ENCODE measurements at places on chromosomes 2 and 18.

DNA sequence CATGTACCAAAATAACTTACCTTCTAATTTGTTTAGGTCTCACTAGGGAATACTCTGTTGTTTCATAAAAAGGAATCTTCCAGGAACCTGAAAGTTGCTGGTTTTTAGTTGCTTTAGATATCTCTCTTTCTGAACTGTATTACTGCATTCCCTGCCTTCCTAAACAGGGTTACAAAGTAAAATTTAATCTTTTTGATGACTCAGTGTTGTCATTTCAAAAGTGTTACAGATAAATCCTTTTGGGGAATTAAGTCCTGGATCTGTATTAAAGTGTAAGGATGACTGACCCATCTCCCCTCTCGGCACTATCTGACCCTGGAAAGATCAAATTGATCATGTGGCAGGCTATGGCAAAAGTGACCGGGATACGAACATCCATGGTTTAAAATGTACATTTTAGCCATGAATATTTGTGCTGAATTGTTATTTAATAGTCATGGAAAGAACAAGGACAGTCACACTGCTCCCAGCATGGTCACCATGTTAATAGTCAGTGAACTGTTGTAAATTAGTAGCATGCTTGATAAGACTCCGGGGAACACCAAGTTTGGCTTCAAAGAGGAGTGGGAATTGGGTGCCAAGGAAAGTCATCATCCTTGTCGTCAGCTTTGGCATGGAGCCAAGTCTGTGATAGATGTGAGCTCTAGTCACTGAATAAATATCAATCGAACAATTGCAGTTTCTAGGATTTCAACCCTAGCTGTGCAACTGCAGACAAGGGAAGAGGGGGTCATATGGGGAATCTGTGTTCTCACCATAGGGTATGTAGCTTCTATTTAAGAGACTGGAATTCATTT is 4.2 kb downstream of the PLEKHA3 start:
- no peak for DNase-seq

DNA sequence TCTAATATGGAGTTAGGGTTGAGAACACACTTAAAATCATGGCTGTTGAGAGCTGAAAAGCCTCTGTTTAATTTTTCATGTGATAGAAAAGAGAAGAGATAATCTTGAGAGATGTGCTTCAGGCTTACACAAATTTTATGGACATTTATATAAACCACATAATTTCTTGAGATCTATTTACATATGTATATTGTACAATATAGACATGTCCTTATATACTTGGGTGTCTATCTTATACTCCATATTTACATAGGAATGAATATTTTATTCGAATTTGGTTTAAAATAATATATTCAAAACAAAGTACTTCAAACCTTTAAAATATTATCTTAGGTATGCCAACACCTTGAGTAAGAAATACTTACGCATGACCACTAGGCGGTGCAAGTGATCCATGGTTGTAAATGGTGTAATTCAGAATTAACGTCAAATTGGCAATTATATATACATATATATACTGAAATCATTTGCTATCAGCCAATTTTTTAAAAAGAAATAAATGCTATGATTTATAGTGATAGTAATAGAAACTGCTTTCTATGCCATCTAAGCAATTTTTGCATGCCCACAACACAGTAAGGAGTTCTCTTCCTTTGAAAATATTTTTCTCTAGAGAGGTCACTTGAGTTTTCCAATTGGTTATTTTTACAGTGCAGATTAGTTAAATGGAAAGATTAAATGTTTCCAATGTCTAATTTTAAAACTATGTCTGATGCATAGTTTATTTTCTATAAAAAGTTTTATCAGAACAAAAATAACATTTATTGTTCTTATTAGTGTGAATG is 37.6 kb upstream of the SPAG16 start:
- peak; percentile 45 for DNase-seq

DNA sequence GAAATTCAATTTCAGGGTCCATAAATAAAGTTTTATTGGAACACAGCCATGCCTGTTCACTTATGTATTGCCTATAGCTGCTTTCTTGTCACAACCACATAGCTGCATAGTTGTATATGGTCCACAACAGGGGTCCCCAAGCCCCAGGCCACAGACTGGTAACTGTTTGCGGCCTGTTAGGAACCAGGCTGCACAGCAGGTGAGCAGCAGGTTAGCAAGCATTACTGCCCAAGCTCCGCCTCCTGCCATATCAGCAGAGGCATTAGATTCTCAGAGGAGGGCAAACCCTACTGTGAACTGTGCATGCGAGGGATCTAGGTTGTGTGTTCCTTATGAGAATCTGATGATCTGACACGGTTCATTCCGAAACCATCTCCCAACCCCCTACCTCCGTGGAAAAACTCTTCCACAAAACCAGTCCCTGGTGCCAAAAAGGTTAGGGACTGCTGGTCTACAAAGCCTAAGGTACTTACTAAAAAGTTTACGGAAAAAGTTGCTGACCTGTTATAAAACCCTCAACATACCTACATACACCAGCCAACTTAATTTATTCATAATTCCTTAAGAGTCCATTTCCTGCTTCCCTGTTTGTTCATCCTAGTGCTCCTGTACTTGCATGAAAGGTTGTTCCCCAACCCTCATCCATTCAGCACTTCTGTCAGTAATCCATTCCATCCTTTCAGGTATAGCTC is 40.1 kb downstream of the NDUFAF7 start:
- no peak for DNase-seq

DNA sequence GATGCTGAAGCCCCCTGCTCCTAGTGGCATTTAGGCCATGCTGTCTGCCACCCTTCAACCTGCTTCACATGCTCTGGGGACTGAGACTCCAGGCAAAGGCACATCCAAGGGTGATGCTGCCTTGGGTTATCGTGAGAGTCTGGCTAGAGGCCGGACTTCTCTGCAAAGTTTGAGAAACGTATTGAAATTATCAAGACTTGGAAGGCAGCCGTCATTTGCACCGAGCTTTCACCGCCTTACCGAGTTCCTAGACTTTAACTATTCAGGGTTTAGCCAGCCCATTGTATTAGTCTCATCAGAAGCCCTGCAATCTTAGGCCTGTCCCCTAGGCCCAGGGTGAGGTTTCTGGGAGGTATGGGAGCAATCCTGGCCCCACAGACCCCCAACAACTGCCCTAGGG is 34.0 kb downstream of the RDH14 start:
- no peak for DNase-seq

DNA sequence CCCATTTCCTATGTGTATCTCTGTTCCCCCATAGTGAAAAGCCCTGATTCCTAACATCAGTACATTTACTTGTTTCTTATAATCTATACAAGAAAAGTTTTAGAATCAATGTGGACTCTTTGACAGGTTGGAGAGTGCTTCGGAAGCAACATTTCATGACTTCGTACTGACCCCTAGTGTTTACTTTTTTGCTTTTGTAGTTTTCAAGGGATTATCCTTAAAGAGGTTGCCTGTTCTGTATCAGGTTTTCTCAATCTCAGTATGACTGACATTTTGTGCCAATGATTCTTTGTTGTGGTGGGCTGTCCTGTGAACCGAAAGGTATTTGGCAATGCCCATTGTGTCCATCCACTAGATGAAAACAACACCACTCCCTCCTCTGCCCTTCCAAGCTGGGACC is 43.3 kb upstream of the SERPINB2 start:
- DNase-seq: no peak
